Choroid plexus epithelial cell (primary cell): ENCODE measurements at places on chromosomes 4 and X.

DNA sequence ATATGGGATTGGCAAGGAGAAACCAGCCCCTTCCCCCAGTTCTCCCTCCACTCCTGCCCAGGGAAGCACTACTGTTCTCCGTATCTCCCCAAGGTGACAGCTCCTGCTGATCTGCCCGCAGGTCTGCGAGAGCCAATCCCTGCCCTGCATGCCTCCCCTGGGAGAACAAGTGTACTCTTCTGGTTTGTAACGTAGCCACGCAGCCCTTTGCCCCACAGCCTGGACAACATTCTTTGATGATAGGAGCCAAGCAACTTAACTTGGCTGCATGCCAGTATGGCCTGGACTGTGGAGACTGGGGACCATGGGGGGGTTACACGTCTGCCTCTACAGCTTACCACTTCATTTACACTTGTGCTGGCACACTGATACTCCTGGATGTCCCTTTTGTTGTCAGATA is 2.0 kb downstream of the STBD1 start:
- peak; percentile 13 for DNase-seq

DNA sequence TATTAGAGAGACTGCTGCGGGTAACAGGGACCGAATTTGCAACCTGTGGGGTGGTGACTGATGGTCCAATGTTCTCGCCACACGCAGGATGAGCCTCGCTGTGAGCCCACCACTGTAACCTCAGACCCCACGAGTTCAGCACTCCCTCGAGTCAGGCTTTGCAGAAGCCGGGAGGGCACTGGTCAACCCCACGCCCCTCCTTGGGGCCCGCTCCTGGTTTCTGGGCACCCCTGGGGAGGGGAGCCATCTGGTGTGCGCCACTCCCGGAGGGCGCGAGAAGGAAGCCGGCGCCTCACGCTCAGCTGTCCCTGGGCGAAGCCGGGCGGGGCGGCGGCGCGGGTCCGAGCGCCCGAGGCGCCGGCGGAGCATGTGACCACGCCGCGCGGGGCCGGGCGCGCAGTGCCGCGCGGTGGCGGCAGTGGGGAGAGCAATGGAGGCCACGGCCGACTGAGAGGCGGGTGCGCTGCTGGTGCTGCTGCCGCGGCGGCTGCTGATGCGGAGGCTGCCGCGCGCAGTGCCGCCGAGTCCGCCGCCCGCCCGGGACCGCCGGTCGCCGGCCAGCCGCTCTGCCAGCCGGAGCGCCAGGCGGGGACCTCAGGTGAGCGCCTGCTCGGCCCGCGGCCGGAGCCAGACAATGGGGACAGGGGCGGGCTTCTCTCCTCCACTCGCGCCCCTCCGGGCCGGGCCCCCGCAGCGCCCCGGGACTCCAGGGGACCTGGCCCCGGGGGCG is 100.1 kb downstream of the CEP135 start:
- DNase-seq = peak; percentile 55

GRCh38 chr4:12084690-12085089 is 656.0 kb upstream of the HS3ST1 start:
- DNase-seq = no peak

DNA sequence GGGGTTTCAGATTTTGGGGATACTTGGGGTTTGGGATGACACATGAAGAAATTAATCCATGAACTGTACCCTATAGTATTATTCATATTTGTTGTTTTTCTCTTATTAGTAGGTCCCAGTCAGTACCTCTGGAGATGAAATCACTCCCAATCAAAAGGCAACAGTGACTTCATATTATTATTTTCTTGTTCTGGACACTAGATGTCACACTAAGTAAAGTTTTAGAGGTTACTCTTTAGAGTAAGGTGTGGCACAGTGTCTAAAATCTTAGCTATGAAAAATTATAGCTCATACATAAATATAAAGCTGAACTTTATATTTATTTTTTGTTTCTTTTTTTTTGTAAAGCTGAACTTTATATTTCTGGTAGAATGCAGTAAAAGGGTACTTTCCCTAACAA is 35.1 kb downstream of the FAM114A1 start:
- DNase-seq = peak; percentile 41

DNA sequence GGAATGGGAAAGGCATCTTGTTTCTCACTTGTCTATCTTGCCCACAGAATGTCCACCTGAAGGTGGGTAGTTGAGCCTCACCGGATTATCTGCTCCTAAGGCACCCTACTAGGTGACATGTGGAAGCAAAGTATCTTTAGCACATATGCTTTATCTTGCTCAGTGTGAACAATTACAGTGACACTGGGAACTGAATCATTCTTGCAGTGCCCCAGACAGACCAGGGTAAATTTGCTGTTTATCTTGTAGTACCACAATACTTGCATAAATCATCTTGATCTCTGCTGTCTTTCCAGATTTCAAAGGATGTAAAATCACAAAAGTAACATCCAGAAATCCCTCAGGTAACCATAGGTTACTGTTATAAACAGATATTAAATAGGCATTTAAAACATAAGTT is 930.0 kb upstream of the INTU start:
- no peak for DNase-seq

GRCh38 chrX:10981506-10981905 is 129.6 kb upstream of the HCCS start:
- DNase-seq = peak; percentile 14

DNA sequence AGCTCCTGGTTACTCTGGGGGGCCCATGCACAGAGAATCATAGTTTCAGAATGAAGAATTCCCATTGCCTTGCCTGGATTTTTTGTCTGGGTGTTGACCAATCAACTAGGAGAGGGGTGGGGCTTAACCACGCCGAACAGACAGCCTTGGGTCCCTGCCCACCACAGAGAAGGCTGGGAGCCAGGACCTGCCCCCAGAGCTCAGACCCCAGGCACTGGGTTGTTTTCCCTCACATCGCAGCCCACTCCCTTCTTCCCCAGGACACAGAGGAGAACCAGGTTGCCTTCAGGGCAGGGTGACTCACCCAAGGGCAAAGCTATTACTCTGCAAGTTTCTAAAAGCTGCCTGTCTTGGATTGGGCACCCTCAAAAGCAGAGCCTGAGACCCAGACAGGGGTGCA is 23.3 kb upstream of the CRMP1 start:
- DNase-seq = no peak

- no peak for DNase-seq
Observed at GRCh38 chr4:152328582-152328981, 207.3 kb downstream of the FBXW7 start.

DNA sequence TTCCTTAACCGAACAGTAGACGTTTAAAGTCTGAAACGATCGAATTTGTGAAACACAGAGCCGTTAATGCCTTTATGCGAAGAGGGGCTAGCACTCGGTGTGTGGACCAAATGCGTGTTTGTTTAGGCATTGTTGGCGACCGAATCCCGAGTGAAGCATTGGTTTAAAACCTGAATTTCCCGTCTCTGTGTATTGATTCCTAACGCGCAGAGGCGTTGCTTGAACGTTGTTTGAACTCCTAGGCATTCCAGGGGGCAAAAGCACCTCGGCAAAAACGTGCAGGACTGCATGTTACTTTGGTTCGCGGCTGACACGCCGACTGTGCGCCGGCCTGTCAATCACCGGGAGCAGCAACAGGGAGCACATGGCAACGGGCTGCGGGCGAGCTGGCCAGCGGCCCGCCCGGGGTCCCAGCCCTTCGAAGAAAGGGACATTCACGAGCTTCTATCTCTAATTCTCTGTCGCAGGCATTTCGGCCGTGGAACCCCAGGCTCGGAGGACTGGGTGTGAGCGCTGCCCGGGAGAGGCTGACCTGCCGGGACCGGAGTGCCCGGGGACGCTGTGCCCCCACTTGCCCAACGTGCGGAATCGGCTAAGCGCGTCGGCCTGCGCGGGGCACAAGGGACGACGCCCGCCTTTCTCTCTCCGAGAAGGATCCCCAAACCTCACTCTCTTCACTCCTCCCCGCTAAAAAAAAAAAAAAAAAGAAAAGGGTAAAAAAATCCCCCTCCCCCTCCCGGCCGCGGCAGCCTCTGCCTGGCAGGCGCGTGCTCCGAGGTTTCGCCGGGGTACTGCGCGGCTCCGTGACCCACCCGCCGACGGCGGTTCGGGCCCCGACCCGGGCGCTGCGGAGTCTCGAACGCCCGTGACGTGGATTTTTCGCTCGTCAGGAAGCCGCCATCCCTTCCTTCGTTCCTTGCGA is 810 bp downstream of the SPRY1 start:
- DNase-seq = peak; percentile 58
